ENCODE measurements at places on chromosomes 16 and 17.
A peak's percentile ranks its signal among the peaks of the same experiment; 100 is the strongest.

- no peak for DNase-seq
These were observed 17.9 kb upstream of the NDEL1 start for GRCh38 chr17:8417806-8418205.

- DNase-seq = no peak
These were observed 488 bp downstream of the SPSB3 start for GRCh38 chr16:1781758-1782407.

DNA sequence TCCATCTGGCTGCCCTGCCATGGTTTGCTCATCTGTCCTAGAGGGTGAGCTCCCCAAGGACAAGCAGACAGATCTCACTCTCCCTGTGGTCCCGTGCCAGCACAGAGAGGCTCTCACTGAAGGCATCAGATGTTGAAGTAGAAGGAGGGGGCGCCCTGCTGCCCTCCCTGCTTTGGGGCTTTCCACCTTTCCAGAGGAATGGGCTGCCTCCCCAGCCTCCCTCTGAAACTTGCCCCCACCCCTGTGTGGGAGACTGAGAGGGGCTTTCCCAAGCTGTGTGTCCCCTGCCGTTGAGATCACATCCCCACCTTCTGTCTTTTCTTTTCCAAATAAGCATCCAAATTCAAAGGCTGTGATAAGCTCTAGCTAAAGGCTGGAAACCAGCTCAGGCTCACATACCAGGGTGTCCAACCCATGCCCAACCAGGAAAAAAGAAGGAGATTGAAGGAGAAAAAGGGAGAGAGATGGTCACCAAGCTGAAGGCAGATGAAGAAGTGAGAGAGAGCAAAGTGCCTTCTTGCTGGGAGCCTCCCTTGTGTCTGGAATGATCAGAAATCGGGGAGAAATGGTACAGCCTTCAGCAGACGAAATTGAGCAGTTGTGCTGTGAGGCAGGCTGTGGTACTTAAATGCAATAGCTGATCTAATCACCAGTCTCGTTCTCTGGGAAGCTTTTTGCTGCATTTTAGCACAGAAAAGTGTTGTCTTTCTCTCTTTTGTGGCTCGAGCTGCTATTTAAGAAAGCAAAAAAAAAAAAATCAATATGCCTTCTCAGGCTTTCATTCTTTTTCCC, 145.9 kb upstream of the LHX1 start:
- DNase-seq = no peak

DNA sequence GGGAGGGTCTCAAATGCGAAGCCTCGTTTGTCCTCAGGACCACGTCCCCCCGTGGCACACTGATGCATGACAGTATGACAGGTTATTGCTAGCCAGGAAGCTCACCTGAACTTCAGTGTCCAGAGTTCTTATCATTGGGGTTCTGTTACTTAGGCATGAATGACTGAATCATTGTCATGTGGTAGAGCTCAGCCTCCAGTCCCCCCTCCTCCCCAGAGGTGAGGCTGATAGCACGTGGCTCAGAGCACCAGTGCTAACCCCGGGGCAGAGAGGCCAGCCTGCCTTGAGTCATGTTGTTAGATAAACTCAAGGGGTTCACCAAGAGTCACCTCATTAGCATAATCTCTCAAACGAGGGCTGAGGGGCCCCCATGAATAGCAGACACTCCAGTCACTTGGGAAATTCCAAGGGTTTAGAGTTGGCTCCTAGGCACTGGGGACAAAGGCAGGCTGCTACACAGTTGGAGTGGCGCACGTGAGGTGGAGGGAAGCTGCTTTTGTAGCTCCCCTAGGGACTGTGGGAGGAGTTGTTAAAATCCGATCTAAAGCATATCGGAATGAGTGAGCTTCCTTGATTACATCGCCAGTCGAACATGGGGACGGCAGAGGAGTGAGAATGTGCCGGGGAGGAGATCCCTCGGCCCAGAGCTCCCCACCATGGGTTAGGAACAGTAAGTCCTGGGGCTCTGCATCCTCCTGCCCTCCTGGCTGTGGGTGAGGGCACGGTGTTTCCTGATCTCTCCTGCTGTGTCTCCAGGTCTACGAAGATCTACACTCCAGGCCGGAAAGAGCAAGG, 18.2 kb downstream of the DHX38 start:
- no peak for DNase-seq

DNA sequence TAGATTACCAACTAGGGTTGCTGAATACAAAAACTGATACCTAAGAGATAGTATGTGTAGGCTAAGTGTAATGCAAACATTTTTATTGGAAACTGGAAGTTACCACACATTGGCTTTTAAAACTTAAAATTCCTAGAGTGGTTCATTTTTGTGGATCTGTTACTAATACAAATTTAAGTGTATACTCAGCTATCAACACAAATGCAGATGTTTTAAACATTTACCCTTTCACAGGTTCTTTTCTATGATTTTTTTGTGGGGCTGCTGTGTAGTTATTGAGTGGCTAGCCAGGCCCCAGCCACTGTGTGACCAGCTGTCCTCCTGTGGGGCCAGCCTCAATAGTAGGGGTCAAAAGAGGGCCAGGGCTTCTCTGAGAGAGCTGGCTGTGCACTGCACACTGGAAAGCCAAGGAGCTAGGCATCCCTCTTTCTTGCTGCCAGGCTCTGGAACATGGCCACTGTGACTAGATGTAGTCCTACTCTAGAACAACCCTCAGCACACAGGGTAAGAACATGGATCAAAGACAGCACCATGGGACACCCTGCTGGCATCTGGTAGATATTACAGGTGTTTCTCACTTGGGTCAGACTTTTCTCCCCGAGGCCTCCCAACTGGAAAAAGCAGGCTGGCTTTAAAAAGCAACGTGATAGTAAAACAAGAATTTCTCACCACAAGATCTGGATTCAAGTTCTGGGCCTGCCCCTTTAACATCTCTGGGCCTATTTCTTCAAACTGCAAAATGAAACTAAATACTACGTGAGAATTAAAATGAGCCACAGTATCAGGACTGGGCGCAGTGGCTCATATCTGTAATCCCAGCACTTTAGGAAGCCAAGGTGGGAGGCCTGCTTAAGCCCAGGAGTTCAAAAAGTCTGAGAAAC, 7.3 kb upstream of the VEZF1 start:
- peak; percentile 62 for DNase-seq

DNA sequence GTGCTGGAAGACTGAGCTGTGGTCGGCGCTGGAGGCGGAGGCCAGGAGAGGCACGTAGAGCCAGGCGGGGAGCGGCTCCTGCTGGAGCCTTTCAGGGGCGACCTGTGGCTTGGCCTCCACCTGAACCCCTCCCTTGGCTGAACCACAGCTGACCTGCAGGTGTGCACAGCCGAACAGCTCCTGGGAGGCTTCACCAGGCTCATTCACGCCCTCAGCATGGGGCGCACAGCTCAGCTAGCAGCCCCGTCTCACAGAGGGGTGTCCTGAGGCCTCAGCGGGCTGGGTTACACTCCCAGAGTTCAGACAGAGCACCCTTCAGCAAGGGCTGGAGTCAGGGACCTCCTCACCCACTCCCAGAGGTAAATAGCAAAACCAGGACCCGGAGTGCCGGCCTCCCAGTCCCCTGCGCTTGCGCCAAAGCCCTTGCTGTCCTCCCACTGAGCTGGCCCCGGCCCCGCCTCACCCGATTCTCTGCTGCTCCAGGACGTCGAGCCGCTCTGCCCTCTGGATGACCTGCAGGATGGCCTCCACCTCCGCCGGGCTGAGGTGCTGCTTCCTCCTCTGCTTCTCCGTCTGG, 31.7 kb downstream of the RPH3AL start:
- no peak for DNase-seq

- DNase-seq = no peak
These were observed 16.5 kb upstream of the ADGRG3 start for GRCh38 chr16:57651344-57652333.

DNA sequence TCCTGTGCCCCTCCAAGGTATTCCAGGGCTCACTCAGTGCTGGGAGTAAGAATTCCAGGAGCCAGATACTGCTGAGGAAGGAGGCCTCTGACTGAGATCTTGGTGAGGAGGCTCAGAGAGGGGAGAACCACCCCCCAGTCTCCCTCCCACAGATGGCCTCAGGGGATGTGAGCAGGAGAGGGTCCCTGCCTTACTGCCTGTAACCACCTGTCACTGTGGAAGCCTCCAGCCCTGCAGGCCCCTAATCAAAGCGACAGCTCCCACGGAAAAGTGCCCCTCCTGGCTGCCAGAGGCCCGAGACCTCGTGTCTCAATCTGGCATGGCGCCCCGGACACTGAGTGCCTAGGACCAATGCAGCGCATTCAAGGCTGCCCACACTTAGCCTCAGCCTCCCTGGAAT, 7.7 kb upstream of the C17orf113 start:
- no peak for DNase-seq

DNA sequence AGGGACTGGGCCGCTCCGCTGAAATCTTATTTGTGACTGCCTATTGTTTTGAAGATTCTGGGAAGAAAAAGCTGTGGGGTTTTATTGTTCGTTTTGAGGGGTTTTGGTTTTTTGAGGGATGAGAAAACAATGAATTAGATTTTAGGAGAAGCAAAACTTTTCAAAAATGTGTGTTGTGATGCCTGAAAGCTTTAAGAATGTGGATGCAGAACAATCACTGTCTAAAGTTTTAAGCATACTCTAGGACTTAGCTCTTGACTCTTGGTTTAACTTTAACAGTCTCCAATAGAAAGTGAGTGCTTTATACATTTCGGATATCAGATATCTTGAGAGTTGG, 899 bp downstream of the CFAP52 start:
- no peak for DNase-seq
